ENCODE measurements at places on chromosomes 1 and 21.

DNA sequence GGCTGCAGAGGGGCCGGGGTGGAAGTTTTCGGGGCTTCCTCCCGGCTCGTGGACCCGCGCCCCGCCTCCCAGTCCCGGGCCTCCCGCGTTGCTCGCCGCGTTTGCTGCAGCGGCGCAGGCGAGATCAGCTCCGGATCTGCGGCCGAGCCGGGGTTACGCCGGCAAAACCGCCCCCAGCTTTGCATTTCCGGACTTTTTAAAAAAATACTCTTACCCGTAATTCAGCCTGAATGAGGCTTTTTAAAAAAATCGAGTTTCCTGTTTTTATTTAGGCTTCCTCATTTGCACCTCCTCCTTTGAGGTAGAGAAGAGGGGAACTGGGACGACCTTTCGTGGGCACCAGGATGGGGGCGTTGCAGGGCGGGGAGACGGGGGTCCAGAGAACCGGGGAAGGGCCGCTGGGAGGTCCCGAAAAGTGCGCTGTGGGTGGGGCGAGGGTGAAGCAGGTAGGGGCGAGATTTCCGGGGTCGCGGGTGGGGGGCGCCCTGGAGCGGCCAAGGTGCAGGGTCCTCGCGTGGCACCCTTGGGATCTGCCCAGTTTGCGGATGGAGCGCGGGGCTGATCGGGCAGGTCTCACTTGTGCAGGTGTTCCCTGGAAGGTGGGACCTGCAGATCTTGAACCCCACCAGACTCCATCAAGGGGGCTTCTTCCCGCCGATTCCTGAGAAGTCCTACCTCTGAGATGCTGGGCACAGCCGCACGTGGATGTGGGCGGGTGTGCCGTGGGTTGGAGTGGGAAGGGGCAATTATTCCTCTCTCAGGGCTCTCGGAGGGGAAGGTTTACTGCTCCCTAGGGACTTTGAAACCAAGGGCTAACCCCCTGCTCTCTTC is 1.1 kb downstream of the PIK3CD start:
- no peak for DNase-seq

- DNase-seq = no peak
Measured at GRCh38 chr1:229230893-229231753, 39.8 kb upstream of the RAB4A start.

DNA sequence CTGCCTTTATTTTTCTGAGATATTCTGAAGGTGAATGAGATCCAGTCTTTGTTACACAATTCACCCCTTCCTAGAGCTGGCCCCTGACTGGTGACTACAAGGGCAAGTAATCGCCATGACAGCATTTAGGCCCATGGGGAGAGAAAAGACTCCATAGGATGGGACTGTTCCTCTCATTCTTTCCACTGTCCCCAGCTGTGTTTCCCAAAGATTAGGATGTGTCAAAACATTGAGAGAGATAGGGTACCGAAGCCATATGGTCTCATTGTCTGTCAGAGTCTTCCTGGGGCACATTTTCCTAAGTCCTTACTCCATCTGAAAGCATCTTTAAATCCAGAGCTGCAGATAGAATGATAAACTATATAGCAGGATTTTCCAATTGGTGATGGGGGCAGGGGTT is 423.5 kb downstream of the OMA1 start:
- no peak for DNase-seq

DNA sequence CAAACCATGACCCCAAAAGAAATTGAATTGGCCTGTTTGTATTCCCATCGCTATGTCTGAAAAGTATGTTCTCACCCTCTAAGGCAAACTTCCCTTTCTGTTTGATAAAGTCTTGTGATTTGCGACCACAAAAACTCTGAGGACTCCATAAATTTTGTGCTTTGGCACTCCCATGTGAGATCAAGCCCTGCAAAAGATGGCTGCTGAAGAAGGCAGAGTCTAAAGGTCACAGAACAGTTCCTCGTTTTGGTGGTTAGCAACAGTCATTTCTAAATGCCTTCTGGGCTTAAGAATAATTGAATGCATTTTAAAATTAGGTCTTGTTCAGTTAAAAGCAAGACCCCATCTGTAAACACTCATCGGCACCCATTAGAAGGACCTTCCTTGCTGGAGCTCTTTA is 441.6 kb downstream of the OMA1 start:
- DNase-seq = no peak

DNA sequence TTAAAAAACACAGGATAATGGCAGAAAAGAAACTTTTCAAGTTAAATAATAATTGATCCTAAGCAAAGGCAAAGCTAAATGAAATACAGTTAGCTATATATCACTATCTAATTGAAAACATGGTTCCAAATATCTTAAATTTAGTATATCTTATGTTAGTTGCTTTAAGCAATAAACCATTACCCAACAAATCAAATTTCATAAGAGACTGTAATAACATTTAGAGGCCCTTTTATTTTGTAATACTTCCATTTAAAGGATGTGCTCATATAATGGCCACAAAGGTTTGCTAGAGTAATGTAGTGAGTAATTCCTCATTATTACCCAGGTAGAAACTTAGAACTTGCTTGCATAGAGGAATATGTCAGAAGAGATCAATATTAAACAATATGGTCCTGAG is 32.3 kb downstream of the RPL5 start:
- DNase-seq = no peak

DNA sequence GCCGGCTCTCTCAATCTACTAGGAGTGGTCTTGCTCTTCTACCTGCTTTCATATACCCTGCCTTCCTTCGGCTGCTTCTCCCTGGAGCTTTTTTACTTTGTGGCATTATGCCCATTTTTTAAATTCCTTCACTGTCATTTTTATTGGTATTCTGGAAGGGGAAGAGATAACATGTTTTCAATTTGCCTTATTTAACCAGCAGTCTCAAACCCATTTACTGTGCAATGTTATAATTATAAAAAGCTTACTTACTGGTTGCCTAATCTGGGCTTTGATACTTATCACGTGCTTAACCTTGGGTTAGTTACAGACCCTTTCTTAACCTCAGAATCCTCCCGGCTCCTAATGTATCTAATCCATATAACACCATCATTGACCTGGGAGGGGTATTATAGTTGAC is 128.1 kb downstream of the SIPA1L2 start:
- no peak for DNase-seq

DNA sequence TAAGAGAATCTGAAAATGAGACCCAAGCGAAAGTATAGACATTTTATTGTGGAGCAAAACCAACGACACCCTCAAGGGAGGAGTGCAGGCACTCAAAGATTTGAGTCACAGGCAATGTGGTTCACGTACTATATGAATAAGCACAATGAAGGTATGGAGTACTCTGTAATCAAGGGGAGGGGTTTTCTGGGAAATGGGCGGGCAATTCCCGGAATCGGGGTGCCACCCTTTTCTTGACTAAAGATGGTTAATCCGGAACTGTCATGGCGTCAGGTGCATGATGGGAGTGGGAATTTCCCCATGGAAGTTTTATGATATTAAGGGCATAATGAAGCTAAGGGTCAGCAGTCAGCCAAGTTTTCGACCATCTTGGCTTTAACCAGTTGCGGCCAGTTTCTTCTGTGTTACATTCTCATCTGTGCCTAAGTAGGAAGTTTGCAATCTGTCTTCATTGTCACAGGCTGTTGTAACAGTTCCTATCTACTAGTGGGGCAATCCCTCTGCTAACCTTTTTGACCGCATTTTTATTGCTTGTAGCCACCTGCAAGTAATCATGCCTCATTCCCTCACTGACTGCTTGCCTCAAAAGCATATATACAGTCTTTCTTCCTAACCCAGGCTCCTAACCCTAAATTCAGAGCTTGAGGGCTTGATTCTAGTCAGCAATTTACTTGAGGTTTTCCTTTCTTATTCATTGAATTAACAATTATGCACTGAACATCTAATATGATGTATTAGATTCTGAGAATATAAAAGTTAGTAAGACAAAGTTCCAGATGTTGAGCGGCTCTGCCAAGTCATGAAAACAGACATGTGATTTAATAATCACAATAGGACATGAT is 775 bp upstream of the AIM2 start:
- DNase-seq = no peak

- no peak for DNase-seq
Measured at GRCh38 chr1:228459091-228459993, 27.8 kb upstream of the RNF187 start.

DNA sequence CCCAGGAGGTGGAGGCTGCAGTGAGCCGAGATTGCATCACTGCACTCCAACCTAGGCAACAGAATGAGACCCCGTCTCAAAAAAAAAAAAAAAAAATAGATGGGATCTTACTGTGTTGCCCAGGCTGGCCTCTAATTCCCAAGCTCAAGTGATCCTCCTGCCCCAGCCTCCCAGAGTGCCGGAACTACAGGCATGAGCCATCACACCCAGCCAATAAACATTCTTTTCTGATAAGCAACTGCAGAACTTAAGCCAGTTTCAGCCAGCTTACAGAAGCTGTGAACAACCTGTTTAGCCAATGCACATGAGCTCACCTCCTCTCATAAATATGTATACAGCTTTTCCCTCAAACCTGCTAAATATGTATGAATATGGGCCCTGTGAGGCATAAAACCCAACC is 3.1 kb upstream of the MIIP start:
- no peak for DNase-seq

DNA sequence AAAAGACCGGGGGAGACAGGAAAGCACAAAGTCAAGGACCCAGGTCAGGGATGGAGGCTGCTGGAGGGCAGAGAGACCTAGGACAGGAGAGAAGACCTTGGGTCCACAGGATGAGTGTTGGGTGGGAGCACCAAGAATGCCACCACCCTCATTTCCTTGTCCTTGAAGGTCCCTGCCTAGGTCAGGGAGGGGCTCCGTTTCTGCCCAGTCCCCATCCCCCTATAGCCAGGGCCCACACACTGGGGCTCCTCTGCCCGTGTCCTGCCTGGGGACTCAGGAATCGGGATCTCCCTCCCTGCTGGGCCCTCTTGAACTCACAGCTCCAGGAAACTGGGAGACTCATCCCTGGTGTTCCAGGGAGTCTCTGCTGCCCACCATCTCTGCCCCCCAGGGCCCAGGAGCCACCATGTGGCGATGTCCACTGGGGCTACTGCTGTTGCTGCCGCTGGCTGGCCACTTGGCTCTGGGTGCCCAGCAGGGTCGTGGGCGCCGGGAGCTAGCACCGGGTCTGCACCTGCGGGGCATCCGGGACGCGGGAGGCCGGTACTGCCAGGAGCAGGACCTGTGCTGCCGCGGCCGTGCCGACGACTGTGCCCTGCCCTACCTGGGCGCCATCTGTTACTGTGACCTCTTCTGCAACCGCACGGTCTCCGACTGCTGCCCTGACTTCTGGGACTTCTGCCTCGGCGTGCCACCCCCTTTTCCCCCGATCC is 584 bp downstream of the TINAGL1 start:
- no peak for DNase-seq

GRCh38 chr1:247114351-247115140 is 10.4 kb upstream of the ZNF669 start:
- no peak for DNase-seq

DNA sequence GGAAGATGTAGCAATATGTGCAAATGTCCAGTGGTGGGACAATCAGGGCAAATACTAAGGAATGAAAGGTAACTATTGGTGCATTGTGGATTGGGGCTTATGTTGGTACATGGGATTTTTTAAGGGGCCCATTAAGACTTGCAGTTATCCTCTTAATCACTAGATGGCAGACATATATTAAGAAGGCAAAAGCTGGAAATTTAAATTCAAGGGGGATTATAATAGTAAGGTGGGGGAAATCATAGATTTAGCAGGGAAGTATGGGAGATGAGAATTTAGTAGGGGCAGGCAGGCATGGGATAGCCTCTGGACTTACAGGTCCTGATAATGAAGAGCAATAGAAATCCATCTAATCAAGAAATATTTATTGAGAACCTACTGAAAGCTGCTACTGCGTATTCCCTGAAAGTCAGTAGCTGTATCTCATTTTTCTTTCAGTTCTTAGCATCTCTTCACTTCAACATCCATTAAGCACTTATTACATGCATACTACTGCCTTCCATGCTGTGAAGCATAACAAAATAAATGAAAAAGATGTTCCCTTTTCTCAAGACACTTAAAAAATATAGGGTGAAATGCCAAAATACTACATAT is 251.8 kb downstream of the CRB1 start:
- no peak for DNase-seq

DNA sequence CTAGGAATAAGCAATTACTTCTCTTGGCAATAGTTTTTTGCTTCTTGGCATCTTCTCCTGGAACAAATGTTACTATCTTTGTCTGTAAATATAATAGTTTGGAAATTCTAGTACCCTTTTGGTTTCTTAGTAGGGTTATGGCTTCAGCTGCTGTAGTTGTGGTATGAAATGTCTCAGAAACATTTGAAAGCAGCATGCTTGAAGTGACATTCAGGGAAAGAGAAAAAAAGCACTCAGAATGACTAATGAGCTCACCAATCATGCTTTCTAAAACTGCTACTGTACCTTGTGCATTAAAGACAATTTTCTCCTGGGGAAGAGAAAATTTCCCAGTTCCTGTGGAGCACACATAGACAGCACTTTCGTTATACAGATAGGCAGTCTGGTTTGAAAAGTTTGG is 21.0 kb downstream of the NUP133 start:
- DNase-seq = no peak

GRCh38 chr1:219708919-219709543 is 96.1 kb upstream of the ZC3H11B start:
- DNase-seq = no peak

DNA sequence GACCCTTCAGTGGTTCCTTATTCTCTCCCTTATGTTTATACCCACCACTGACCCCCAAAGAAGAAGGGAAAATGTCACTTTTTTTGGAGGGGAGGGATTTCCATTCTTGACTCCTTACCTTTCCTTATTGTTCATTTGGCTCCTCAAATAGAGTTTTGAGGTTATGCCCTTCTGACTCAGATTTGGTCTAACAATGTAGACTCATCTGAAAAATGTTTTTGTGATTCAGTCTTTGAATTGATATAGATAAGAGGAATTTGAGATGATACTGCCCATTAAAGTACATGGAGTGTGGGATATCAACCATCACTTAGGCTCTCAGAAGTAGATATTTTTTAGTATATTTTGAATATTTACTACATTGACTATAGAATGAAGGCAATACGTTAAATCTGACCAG is 16.1 kb downstream of the USP1 start:
- DNase-seq = no peak

GRCh38 chr1:8197493-8198282 is 120.2 kb upstream of the SLC45A1 start:
- DNase-seq = no peak

DNA sequence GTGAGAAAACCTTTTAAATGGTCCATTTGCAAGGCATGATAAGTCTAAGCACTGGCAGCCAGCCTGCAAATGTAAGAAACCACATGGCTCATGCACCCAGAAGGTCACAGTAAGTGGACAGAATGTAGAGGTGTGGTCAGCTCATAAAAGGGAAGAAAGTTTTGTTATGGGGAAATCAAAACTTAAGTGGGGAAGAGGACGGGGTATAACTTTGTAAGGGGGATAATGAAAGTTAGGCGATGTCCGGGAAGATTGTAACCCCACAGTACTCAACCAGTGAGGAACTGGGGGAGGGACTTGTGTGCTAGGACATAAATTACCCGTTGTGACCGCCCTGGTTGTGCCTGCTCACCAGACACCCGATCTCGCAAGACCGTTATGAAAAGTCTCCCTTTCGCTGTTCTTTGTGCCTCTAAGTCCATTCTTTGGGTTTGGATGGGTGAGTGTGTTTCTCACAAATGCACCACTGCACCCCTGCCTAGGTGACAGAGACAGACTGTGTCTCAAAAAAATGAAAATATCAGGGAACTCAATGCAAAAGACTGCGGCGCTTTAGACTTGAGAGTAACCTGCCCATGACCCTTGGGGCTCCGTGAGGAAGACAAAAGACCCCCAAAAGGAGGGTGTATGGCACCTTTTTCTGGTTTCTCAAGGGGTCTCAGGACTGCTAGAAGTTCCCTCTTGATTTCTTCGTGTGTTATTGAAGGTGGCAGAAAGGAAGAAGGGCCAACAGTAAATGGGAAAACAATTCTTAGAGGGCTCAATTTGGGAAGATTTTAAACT is 28.6 kb upstream of the ZNF496 start:
- no peak for DNase-seq

GRCh38 chr1:228013935-228014930 is 7.4 kb downstream of the WNT3A start:
- no peak for DNase-seq

All from cortex of kidney (tissue), 1 donor.